Mammary epithelial cell (primary cell): ENCODE measurements at places on chromosomes 12 and 14.

GRCh38 chr14:103377522-103378037 is 7.6 kb upstream of the MARK3 start:
- DNase-seq: no peak

- DNase-seq: peak; percentile 89
Measured at GRCh38 chr12:57522011-57522886, at the start of gene MBD6. Gene MBD6, plus strand, starts transcription at chr12:57522824. Its CDS starts 1,480 bp downstream, at chr12:57524304.

DNA sequence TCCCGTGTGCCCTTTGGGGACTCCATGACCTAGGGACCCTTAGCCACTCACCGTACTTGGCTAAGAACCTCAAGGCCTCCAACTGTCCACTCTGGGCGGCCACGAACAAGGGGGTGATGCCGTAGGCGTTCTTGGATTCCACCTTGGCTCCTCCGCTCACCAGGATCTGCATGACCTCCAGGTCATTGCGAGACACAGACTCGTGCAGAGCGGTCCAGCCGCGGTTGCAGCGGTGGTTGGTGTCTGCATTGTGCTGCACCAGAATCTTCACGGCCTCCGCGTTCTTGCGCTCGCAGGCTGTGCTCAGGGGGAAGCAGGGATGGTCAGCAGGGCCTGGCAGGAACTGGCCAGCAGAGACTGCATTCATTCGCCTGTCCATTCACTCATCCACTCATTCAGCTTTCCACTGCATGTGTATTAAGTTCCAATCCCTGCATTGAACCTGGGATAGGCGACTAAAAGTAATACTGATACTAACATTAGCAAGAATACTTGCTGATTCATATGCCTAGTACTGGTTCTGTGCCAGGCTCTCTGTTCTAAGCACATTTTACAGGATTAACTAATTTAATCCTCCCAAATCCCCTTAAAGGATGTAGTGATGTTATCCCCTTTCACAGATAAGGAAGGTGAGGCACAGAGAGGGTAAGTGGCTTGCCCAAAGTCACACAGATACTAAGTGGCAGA is 23.9 kb downstream of the FAM181A start:
- DNase-seq: no peak

DNA sequence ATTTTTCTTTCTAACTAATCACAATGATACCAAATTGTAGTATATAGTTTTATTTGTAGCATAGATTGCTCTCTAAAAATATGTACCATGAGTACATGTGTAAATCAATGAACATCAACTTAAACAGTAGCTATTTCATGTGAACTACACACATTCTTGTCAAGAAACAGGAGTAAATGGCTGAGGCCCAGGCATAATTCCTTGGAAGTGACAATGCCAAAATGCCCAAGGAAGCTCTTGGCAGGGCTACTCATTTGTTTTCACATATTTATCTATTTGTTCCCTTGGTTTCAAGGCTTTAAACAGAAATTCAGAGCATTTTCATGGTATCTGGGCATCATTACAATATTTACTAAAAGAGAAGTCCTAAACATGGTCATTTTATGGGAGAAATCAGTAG is 165.7 kb downstream of the SLC16A7 start:
- no peak for DNase-seq

DNA sequence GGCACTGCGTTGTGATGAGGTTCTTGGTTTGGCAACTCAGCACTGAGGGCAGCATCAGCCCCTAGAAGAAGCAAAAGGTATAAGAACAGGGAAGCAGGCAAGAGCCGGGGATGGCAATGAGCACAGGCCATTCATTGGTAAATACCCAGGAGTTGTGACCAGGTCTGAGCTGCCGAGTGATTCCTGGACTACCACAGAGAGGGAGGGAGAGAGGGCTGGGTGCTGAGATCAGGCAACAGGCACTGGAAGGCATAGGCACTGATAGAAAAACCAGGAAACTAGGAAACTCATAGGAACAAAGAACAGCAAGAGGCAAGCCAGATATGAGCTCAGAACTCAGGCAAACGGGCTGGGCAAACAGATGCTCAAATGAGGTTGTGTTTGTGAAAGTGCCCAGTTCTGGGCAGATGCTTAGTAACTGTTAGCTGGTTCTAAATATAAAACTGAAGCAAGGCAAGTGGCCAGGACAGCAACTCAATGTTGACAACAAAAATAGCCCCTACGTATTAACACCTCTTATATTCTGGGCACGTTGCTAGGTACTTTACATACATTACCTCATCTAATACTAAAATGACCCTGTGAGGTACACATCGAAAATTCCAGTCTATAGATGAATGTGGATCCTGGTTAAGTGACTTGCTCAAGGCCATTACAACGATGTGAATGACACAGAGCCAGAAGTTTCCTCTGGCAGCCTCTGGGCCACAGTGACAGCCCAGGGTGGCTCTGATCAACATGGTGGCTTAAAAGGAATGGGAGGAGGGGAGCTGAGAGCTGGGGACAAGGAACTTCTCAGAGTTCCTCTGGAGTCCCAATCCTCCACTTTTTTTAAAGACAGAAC is 121.1 kb downstream of the PRMT8 start:
- no peak for DNase-seq
